ENCODE measurements at places on chromosomes 3 and 15.
A peak's percentile ranks its signal among the peaks of the same experiment; 100 is the strongest.

- no peak for DNase-seq
Measured at GRCh38 chr3:72727172-72727571, 121.1 kb downstream of the SHQ1 start.

DNA sequence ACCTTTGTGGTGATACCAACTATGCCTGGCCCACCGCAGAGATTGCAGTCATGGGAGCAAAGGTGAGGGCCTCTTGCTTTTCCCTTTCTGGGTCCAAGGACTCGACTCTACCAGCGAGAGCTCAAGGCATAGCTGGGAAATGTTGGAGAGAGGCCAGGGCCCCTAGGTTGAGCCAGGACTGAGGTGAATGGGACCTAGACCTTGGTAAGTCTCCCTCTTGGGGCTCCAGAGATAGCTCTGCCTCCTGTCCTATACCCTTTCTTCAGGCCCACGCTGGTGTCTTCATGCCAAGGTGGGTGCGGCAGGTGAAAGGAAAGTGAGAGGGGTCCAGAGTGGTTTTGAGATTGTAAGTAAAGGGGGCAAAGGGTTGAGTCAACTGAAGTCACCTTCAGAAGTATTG is 77.5 kb downstream of the PCCB start:
- no peak for DNase-seq

DNA sequence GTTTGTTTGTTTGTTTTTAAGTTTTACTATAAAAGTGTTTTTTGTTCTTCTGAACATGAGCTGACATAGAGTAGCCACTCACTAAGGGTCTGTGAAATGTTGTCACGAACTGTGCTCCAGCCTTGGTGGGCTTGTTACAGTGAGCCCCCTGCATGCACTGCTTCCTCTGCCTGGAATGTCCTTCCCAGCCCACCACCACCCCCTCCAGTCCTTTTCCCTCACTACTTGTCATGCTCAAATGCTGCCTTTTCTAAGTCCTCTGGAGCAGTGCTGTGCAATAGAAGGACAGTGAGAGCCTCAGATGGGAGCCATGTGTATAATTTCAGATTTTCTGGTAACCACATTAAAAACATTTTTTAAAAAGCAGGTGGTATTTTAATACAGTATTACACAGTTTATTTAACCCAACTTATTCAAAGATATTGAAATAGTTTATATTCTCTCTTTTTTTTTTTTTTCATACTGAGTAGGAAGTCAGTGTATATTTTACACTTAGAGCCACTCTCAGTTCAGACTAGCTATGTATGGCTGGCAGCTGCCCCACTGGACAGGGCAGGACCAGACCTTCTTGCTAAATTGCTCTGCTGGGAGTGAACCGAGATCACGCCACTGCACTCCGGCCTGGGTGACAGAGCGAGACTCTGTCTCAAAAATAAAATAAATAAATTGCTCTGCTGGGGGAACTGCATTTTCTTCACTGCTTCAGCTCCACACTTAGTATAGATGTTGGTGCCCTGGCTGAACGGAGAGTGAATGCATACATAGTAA is 26.9 kb downstream of the MKRN2OS start:
- no peak for DNase-seq

- DNase-seq, result no peak
Measured at GRCh38 chr3:38102444-38102814, 34.5 kb downstream of the ACAA1 start.

DNA sequence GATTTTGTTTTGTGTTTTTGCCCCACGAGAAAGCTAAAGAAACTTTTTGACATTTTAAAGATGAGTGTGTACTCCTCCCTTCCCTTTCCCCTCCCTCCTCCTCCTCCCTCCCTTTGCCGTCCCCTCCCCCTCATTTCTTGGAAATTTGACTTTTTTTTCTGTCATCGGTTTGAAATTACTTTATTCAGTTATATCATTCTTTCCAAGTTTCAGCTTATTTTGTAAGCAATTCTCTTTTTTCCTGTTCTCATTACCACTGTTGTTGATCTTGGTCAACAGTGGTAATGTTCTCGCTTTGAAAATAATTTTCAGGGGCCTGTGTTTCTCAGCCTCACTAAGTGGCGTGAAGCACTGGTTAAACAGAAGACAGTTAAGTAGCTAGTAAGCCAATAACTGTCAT is 178.4 kb downstream of the AKAP13 start:
- DNase-seq, result no peak

DNA sequence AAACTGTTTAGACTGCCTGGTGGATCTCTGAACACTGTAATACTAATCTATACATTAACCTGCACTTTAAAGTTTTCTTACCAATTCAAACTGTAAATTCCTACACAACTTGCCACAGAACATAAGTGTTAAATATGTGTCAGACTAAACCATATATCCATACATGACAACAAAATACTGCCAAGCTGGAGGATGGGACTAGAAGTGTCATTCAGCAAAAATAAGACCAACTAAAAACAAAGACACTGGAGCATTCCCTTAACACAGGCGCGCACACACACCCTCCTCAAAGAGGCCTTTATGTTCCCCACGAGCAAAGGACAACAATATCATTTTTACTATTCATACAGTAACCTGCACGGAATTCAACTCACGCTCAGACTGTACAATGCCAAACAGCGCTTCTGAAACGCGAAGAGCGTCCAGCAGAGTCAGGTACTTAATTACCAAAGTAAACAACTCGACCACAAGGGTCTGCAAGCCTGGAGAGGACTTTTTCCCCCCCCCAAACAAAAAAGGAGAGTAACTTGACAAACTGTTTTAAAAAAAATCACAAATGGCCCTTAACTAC is 1.1 kb downstream of the DCUN1D1 start:
- DNase-seq, result no peak

- peak; percentile 32 for DNase-seq
Measured at GRCh38 chr3:143119974-143120715, 574 bp downstream of the CHST2 start.

- peak; percentile 73 for DNase-seq
Measured at GRCh38 chr3:194685718-194686413, at the start of gene FAM43A. Gene FAM43A, plus strand, starts transcription at chr3:194685883. Its CDS starts 944 bp downstream, at chr3:194686827.
